ENCODE measurements at places on chromosomes 7 and 10. TPM values are rescaled to one million over a fixed set of nuclear protein-coding genes. Genes with fewer than 3 reads are reported as not detected.

Gene TMEM229A
- not detected for total RNA-seq

Gene AMPH
- 0.14 TPM for total RNA-seq

GRCh38 chr10:121516093-121516865 lies 82.0 kb downstream of the FGFR2 start:
- no peak for DNase-seq
- no peak overlapping the region for H3K27ac ChIP-seq
- H3K4me1 ChIP-seq = peaks cover 16% of the 10 kb centered on the region
- H3K36me3 ChIP-seq = no peaks in the 10 kb centered on the region
- no peaks in the 10 kb centered on the region for H3K27me3 ChIP-seq

GRCh38 chr7:116408166-116408565 lies 91.4 kb upstream of the CAV2 start:
- peaks cover 3% of the 10 kb centered on the region for H3K27me3 ChIP-seq
- H3K36me3 ChIP-seq = no peaks in the 10 kb centered on the region
- DNase-seq = no peak
- H3K4me1 ChIP-seq = no peaks in the 10 kb centered on the region

GRCh38 chr7:135434047-135434446 lies 75.9 kb downstream of the CNOT4 start:
- H3K4me1 ChIP-seq = peaks cover 10% of the 10 kb centered on the region
- H3K4me3 ChIP-seq = no peak overlapping the region
- H3K36me3 ChIP-seq = peaks cover 42% of the 10 kb centered on the region
- no peaks in the 10 kb centered on the region for H3K27me3 ChIP-seq
- no peak for DNase-seq

DNA sequence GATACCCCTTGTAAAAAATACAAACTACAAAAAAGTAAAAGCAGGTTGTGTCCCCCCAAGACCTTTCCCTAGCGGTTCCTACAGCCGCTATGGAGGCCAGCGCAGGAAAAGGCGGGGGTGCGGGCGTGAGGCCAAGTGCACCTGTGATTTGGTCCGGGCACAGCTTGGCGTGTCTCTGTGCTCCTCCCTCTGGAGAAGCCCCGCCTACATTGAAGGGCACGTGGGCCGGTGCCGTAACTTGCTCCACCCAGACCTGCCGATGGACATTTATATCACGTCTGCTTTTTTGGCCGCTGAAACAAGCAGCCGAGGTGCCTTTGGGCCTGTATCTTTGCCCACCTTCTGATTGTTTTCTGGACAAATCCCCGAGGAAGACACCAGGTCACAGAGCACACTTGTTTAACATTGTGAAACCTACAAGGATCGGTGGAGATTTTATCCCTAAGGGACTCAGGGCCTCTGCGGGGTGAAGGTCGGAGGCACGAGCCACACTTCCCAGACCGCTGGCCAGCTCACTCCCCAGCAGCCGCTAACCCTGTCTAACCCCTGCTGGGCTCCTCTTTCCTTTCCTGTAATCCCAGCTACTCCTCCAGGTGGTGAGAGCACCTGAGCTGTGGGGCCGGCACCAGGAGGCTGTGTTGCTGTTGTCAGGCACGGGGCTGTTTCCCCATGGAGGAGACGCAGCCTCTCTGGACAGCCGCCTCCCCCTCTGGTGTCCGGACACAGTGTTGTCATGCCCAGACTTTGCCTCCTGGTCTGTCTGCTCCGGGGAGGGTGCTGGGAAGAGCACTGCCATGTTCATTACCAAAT lies 18.8 kb upstream of the INPP5A start:
- DNase-seq = no peak
- H3K27ac ChIP-seq = no peak overlapping the region
- no peak overlapping the region for H3K4me3 ChIP-seq
- H3K36me3 ChIP-seq = no peaks in the 10 kb centered on the region
- no peaks in the 10 kb centered on the region for H3K4me1 ChIP-seq

Data from activated T-helper 2 cell treated with anti-CD3 and anti-CD28 coated beads, Interferon-gamma antibody, Interleukin-2, Interleukin-4, amounts not matched to agents 10 μg/mL and 5 μg/mL and 100 μg/mL, durations not matched to agents 14 hours and 24 hours and 36 hours (primary cell).